ENCODE measurements at places on chromosomes 4 and X.

DNA sequence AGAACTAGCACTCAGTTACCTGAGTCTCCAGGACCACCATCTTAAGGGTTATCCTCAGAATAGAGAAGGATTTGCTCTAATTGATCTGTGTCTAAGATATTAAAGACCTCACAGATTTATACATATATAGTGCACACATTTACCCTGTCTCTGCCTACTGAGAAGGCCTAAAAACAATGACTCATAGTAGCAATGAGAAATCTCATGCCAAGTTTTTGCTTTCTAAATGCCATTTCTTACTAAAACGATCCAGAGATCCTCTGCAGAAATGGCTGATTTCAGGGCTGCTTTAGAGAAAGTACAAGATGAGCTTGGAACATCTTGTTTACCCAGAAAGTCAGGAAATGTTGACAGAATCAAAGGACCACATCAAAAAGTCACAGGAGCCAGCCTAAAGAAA lies 79.1 kb upstream of the INPP4B start:
- no peak for DNase-seq

DNA sequence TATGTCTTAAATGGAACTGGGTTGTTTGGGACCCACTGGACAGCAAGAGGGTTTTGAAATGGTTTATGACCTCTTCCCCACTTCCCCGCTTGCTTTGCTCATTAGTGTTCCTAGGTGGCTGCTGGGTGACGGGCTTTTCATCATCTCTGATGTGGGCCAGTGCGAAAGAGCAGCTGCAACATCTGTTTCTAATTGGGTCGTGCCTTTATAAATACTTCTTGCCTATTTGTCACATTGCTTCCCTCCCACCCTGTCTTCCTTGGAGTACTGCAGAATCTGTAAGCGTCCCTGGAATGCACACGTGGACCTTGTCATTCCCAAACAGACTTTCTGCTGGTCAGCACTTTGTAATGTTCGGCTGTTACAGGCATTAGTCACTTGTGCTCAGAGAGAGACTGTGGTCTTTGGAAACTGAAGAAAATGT lies 35.2 kb downstream of the SEPTIN11 start:
- no peak for DNase-seq

GRCh38 chr4:57190601-57191481 lies 80.7 kb upstream of the IGFBP7 start:
- peak; percentile 92 for DNase-seq

DNA sequence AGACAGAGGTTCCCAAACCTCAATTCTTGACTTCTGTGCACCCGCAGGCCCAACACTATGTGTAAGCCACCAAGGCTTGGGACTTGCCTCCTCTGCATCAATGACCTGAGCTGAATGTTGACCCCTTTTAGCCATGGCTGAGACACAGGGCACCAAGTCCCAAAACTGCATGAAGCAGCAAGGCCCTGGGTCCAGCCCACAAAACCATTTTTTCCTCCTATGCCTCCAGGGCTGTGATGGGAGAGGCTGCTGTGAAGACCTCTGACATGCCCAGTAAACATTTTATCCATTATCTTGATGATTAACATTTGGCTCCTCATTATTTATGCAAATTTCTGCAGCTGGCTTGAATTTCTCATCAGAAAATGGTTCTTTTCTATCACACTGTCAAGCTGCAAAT lies 85.4 kb downstream of the ITM2A start:
- DNase-seq: no peak

- no peak for DNase-seq
These were observed 31.7 kb downstream of the CCNG2 start for GRCh38 chr4:77188498-77189220.

GRCh38 chr4:612052-612748 lies 13.2 kb upstream of the PDE6B start:
- no peak for DNase-seq

DNA sequence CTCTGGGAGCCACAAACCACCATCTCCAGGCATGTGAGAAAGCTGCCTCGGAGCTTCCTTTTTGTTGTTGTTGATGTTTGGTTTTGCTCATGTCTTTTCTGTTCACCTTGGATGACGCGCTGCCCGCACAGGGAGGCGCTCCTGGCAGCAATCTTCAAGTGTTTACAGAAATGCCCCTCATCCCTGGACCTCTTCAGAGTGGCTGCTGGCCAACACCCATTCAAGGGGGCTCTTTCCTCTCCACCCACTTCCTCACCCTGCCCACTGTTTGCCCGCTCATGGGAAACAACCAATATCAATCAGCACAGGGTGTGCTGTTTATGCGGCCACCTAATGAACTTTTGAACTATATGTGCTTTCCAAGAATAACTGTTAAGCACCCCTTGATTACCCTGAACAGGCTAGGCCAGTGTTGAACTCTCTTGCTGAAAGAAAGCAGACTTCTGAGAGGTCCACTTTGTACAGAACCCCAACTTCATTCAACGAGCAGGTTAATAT lies 355.1 kb upstream of the CLNK start:
- no peak for DNase-seq

GRCh38 chr4:73945674-73946449 lies 36.0 kb downstream of the PF4 start:
- no peak for DNase-seq

DNA sequence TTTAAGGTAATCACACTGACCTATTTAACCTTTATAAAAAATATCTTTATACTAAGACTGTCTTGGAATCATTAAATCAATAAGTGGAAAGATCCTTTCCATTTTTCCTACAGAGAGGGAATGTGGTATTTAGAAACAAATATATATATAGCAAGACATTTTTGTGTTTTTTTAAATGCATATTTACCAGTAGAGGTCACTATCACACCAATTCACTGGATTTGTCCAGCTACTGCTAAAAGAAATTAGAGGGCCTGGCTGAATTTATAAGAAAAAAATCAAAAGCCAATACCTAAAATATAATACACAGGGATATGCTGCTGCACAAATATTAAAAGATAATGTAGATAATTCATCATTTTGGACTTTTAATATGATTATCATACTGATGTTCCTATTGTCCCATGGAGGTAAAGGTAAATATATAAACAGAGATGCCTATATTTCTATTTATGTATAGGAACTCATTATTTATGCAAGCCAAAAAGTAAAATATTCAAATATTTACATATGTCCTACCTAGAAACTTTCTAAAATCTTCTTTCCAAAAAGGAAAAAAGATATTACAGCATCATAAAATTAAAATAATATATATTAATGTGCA lies 69.5 kb downstream of the PDE5A start:
- peak; percentile 3 for DNase-seq

DNA sequence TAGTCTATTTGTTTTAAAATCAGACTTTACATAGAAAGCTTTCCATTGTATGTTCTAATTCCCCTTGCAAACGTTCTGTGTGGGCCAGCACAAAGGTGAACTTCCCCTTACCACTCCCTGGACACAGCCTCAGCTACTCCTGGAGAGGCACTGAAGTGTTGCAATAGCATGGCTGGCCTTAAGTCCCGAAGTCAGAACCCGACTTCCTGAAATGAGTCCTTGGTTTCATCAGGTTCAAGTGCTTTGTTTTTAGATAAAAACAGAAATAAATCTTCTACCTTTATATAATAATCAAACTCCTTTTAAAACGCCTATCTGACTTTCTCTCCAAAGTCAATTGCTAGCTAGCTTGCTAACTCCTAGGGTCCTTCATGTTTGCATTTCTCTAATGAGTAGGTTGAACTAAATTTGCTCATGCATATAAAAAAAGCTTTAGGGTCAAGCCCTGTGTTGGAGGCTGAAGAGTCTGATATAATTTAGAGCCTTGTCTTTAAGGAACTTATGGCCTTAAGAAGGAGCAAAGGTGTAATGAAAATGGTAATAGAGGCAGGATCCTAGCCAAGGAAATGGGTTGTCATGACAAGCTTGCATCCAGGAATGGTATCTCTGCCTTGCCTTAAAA lies 9.0 kb downstream of the BMP3 start:
- no peak for DNase-seq

DNA sequence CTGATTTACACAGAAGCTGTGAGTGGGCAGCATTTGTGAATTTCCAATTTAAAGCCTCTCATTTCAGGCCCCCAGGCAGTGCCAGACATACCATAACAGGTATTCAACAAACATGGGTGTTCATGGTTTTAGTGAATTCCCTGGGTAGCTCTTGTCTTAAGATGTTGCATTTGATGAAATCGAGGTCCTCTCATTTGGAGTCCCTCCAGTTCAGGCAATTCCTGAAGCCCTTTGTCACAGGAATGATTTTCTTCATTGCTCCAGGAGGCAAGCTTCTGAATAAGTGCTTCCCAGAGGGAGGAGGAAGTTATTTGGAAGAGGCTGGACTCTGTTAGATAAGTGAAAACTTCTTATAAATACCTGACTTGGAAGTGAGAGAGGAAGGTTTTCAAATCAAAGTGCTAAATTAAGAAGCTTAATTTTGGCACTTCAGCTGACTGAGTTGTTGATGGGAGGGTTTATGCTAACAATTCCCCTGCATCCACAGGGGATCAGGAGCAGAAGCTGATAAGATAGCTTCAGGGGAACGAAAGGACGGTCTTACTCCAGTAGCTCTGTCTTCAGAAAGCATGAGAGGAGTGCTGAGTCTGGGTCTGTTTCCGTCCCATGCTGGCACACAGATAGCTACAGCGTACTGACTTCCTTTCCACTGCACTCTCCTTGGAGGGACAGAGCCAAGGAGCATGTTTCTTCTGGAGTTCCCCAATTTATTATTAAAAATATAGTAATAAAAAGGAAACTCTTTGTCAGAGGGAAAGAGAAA lies 543.1 kb downstream of the GBA3 start:
- no peak for DNase-seq

DNA sequence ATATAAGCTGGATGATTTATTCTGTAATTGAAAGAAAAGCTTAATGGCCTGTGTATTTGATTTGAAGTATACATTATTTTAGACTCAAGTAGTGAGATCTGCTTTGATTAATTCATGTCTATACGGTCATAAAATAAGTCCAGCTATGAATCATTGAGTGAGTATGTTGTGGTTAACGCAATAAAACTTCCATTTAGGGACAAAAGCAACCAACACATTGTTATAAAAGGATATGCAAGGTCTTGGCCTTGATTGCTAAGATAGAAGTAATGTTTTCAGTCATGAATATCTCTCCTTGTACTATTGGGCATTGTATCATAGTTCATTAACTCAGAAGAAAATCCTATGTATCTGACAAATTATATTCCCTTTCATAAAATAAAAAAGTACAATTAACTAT lies 162.1 kb downstream of the EPHA5 start:
- no peak for DNase-seq

DNA sequence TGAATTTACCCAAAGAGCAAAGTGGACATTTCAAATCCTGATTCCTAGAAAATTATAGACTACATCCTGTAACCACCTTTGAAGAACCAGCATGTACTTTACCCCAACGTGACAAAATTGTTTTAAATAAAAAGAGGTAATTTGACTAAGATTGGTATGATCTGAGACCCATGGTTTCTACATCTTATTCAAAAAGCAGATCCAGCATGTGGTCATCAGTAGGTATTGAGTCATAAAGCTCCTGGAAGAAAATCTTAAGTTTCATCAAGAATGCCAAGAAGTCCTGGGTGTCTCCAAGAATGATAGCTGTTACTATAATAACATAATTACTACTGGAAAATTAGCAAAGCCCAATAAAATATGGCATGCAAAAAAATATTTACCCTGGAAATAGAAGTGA lies 61.8 kb downstream of the NFKB1 start:
- DNase-seq: no peak

DNA sequence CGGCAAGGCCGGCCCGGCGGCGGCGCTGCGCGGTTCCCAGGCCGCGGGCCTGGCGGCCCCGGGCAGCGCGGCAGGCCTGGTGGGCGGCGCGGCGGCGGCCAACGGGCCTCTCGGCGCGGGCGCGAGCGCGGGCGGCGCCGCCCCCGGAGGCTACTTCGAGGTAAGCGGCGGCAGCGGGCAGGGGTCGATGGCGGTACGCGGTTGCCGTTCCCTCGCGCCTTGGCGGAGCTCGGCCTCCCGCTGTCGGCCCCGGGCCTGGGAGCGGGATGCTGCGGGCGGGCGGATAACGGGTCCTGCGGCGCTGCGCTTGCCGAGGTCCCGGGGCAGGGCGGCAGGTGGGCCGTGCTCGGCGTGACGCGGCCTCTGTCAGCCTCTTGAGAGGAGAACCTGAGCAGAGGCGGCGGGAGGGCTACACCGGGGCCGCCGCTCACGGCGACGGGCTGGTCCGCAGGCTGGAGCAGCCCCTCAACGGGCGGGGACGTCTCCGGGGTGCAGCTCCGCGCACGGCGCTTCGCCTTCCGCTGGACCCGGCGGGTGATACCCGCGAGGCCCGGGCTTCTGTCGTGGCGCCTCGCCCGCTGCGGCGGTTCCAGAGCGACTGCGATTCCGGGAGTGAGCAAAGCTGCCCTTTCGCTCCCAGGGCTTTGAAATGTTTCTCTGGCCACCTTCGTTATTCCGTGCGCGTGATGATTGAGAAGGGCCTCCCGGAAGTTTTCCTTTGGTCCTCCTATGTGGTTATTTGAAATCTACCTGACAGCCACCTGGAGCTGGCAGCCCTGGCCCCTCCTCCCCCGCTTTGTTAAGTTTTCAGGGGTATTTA lies 774 bp downstream of the FAM193A start:
- no peak for DNase-seq

DNA sequence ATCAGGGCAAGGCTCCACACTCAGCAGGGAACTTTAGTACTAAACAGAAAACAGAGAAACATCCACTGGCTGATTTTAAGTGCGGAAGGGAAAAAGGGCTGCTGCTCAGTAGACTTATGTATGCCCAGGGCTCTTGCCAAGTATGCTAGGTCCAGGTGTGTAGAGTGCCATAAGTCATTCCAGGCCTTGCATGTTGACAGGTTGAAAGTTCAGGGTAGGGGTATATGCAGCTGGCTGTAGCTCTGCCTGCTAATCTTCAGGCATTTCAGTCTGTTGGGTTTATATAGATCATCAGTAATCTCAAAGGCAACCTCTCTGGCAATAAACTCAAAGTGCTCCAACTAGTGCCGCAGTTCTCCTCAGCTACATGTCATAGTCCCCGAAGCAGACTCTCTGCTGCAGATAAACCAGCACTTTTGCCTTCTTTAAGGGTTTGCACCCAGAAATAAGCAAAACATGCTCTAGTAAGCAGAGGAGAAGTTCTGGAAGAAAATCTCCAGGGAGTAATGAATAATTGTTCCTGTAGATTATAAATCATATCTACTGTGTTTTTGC lies 134.9 kb upstream of the GRIA3 start:
- no peak for DNase-seq

DNA sequence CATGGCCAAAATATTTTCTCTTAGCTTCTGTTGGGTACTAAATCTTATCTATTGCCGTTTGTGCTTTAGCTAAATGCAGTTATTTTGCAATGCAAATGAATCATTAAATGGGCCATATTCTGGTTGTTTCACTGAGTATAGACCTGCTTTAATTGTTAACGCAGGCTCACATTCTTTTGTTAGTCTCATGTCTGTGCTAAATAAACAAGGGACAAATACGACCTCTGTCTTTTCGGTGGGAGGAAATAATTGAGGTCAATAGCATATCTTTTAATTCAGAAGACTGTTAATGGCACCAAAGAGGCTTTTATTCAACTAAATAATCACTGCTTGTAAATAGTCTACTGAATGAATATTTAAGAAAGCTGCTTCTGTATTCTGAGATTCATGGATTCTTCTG lies 76.9 kb downstream of the DIAPH2 start:
- DNase-seq: no peak

DNA sequence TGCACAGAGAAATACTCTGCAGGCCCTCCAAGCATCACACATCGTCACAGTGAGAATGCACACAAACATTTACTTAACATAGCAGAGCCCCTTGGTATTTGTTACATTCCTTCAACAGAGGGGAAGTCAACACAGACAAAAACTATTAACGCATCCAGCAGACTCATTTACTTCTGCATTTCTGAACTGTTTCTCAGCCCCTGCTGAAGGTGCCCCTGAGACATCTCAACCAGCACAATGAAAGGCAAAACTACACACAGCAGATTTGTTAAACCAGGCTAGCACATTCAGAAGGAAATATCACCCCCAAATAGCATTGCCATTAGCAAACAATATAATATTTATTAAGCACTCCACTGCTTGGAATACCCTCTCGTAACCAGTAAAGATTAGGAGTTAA lies 367.0 kb downstream of the RAB28 start:
- no peak for DNase-seq
